HFFc6 (cell line): ENCODE measurements at places on chromosomes 3 and 15.

DNA sequence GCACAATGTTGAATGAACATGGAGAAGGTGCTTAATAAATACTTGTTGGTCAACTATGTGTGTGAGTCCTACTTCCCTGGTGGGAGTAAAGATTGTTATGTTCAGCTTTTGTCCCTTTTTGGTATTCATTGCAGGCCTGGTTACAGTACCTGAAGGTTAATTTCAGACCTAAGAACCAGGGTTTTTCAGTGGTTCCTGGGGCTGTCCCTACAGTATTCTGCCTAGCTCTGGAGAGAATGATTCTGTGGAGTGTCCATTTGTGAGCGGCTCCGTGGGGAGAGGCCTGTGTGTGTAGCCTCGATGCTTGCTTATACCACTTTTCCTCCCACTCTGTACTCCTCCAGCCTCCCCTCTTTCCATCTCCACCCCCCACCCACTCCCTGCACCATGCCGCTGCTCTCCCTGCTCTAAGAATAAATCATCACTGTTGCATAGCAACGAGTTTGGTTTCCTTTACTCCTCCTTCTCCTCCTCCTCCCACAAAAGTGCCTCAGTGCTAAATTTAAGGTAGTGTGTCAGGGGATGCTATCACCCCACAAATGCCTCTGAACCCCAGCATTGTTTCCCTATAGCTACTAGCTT lies 150.6 kb upstream of the ROPN1 start:
- no peak overlapping the region for H3K4me3 ChIP-seq
- DNase-seq, result no peak
- peaks cover 22% of the 10 kb centered on the region for H3K27me3 ChIP-seq
- H3K27ac ChIP-seq, result no peak overlapping the region
- no peaks in the 10 kb centered on the region for H3K4me1 ChIP-seq

- peaks cover 30% of the 10 kb centered on the region for H3K36me3 ChIP-seq
- DNase-seq, result no peak
- H3K27me3 ChIP-seq, result 0 out of 2 replicates have a peak, but pooled peaks cover 3% of the 10 kb centered on the region
Observed at GRCh38 chr3:136146981-136147729, 49.0 kb downstream of the MSL2 start.

GRCh38 chr15:52787549-52788098 lies 2.5 kb downstream of the ONECUT1 start:
- H3K36me3 ChIP-seq, result no peaks in the 10 kb centered on the region
- H3K27me3 ChIP-seq, result peaks cover 73% of the 10 kb centered on the region
- no peak for DNase-seq
- H3K27ac ChIP-seq, result no peak overlapping the region

GRCh38 chr3:138879541-138880380 lies 45.0 kb upstream of the PIK3CB start:
- H3K4me3 ChIP-seq, result no peak overlapping the region
- H3K36me3 ChIP-seq, result 0 out of 2 replicates have a peak, but pooled peaks cover 9% of the 10 kb centered on the region
- H3K4me1 ChIP-seq, result no peaks in the 10 kb centered on the region; the same call in 1 of the 2 replicates
- DNase-seq, result no peak
- no peaks in the 10 kb centered on the region for H3K27me3 ChIP-seq

DNA sequence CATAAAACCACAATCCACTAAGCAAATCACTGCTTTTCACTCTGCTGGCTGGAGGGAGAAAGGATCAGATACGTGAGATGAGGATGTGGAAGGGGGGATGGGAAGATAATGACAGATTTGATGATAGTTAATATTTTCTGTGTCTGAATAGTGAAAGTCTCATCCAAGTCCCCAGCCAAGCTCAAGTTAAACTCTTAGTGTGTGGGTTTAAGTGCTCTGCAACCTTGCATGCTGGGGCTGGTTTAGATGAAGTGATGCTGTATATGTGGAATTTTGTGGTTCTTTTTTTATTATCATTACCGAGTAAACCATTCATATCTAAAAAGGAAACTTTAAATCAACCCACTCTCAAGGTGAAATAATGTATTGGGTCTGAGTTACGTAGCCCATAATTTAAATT lies 111.0 kb downstream of the TPRG1 start:
- no peaks in the 10 kb centered on the region for H3K36me3 ChIP-seq
- H3K4me3 ChIP-seq, result no peak overlapping the region
- H3K4me1 ChIP-seq, result no peaks in the 10 kb centered on the region; the same call in 1 of the 2 replicates
- peaks cover 4% of the 10 kb centered on the region; the same call in 1 of the 2 replicates for H3K27me3 ChIP-seq

DNA sequence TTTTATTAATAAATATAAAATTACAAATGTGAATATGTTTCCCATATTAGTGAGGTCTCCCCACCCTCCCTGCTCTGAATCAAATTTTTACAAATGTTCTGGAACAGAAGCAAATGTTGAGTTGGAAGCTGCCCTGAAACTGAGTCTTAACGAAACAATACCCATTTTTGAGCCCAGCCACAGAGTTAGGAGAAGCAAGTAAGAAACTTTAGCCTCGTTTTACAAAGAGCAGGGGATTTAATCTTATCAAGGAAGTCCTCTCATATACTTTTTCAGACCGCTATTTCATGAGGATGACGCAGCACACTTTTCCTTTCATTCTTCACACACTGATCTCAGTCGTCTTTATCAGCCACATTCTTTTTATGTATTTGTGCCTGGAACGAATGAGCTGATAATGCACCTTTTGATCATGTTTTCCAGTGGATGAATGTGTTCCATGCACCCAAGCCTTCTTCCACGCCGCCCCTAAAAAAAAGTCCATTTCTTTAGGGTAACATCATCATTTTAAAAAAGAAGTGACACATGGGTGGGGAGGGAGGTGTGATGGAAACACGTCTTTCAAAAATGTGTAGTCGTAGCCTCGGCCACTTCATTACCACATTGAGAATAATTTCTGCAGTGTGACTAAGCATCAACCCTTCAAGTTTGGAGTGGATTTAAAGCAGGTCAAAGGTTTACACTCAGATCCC lies 48.1 kb downstream of the SETMAR start:
- DNase-seq, result peak; percentile 1
- H3K27ac ChIP-seq, result peak overlapping the region; percentile 8; the same call in 1 of the 2 replicates
- peaks cover 27% of the 10 kb centered on the region for H3K4me1 ChIP-seq
- H3K27me3 ChIP-seq, result 0 out of 2 replicates have a peak, but pooled peaks cover 2% of the 10 kb centered on the region

DNA sequence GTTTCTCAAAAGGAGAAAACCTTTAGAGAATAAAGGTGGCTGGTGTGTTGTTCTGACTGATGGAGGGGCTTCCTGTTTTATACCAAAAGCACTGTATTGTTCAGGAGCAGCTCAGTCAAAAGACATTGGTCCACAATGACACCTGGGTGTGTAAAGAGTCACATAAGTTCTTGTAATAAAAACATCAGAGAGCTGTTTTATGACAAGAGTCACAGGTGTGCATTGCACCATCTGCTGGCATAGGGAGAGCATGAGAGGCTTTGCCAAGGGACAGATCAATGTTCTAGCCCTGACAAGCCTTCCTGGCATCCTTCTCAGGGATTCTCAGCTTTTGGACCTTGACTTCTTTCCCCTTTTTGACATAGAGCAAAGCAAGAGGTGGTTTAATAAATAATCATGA lies 20.4 kb downstream of the ARPP21 start:
- no peak overlapping the region for H3K27ac ChIP-seq
- no peaks in the 10 kb centered on the region for H3K36me3 ChIP-seq

DNA sequence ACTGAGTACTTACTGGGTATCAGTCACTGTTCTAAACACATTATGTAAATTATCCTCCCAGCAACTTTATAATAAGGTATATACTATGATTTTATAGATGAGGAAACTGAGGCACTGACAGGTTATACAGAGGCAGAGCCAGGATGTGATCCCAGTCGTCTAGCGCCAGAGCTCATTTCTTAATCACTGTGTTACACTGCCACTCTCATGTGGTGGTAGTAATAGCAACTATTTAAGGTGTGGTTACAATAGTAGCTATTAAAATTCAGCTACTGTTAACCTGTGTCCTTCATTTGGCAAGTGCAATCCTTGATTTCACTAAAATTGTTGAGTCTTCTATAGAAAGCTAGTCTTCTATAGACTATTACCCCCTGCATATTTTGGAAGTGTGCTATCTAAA lies 43.1 kb upstream of the TRPC1 start:
- no peaks in the 10 kb centered on the region for H3K36me3 ChIP-seq
- no peak for DNase-seq
- no peak overlapping the region for H3K27ac ChIP-seq
- H3K4me1 ChIP-seq, result no peaks in the 10 kb centered on the region

DNA sequence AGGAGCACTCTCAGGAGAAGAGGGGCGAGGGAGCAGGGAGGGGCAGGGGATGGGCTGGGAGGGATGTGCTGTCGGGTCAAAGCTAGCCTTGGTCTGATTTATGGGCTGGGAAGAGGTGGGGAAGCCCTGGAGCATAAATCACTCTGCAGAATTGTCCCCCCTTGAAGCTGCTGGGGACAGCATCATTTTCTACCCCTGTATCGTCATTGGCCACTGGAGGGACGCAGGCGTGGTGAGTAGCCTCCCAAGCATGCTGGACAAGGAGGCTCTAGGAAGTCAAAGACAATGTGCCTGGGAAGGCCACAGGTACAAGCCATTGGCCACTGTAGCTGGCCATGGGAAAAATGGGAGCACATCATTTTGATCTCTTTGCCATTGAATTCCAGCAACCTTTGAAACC lies 175.5 kb upstream of the CTDSPL start:
- no peaks in the 10 kb centered on the region for H3K27me3 ChIP-seq
- H3K27ac ChIP-seq, result no peak overlapping the region
- H3K4me1 ChIP-seq, result no peaks in the 10 kb centered on the region
- no peak overlapping the region for H3K4me3 ChIP-seq

GRCh38 chr3:36606871-36607765 lies 157.2 kb downstream of the DCLK3 start:
- H3K27ac ChIP-seq, result no peak overlapping the region
- no peaks in the 10 kb centered on the region for H3K4me1 ChIP-seq
- no peaks in the 10 kb centered on the region; the same call in 1 of the 2 replicates for H3K27me3 ChIP-seq
- no peaks in the 10 kb centered on the region for H3K36me3 ChIP-seq
- DNase-seq, result no peak

- no peaks in the 10 kb centered on the region; the same call in 1 of the 2 replicates for H3K27me3 ChIP-seq
- no peaks in the 10 kb centered on the region for H3K36me3 ChIP-seq
- H3K4me3 ChIP-seq, result no peak overlapping the region
- H3K27ac ChIP-seq, result no peak overlapping the region
- DNase-seq, result no peak
- H3K4me1 ChIP-seq, result peaks cover 35% of the 10 kb centered on the region
Observed at GRCh38 chr3:15382405-15382923, 44.9 kb downstream of the METTL6 start.

GRCh38 chr3:41350441-41350840 lies 151.1 kb downstream of the CTNNB1 start:
- H3K4me1 ChIP-seq, result peaks cover 23% of the 10 kb centered on the region
- 0 out of 2 replicates have a peak, but pooled peaks cover 3% of the 10 kb centered on the region for H3K27me3 ChIP-seq
- H3K4me3 ChIP-seq, result no peak overlapping the region

- peaks cover 4% of the 10 kb centered on the region for H3K27me3 ChIP-seq
- no peak for DNase-seq
Observed at GRCh38 chr3:37029516-37030163, 36.3 kb downstream of the MLH1 start.

DNA sequence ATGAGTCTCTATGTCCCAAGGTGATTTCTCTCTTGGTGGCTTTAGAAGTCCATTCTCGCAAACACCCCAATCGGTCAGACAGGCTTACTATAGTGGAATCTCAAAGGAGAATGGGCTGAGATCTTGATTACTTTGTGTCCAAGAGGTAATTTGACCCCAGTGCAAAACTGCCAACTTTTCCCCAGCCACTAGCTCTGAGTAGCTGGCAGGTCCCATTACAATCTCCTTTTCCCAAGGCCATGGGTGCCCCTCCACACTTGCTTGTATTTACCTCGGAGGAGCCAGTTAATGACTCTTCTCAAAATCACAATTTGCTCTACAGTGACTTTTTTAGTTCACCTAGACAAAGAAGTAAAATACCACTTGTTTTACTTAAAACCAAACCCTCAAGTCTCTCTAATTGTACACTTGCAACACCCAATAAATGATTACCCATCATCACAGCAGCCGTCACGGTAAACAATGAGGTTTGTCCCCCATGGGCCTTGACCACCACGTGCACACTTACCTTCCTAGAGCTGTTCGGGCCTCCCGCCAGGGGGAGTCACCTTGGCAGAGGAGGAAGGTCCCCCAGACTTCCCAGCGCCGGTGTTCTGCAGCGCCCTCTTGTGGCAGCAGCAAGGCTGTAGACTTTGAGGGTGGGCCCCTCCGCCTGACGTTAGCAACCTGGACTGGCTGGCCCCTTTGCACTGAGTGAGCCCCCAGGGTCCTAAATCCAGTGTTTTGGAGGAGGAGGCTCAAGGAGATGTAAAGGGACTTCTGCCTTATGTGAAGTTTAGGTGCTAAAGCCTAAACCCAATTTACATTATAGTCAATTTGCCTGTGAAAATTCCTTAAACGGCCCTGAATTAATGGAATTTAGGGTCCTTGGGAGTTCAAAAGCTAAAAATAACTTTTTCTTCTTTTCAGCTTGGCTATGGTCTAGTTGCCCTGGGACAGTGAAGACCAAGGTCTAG lies 18.7 kb upstream of the HDAC11 start:
- peaks cover 30% of the 10 kb centered on the region for H3K27me3 ChIP-seq
- no peaks in the 10 kb centered on the region for H3K4me1 ChIP-seq
- no peak overlapping the region for H3K4me3 ChIP-seq
- H3K27ac ChIP-seq, result no peak overlapping the region
- no peaks in the 10 kb centered on the region for H3K36me3 ChIP-seq

DNA sequence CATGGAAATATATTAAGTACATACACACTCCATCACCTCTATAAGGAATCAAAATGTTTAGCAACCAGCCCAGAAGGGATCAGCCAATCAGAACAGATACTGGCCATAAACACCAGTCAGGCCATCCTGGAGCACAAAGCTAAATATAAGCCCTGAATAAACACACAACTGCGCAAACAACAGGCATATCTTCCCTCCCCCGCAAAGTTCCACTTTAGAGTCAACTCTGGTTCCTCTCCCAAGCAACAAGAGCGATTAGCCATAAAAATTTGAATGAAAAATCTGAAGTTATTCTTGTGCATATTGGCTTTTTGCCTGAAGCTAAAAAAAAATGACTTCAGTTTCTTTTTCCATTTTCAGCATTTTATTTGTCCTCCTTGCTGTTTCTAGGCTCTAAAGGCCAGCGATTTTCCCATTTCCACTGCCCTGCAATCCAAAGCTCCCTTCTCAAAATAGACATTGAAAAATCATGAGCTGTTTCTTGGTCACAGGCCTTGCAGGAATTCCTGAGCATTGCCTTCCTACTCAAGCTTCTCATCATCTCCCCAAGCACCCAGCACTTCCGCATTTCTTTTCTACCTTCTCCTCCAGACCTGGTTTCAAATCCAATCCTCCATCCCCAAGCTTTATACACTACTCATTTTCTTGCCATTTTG lies 247.9 kb downstream of the ZMAT3 start:
- no peak overlapping the region for H3K27ac ChIP-seq
- no peak for DNase-seq
- H3K4me1 ChIP-seq, result no peaks in the 10 kb centered on the region
- H3K36me3 ChIP-seq, result no peaks in the 10 kb centered on the region
- no peaks in the 10 kb centered on the region for H3K27me3 ChIP-seq
- H3K4me3 ChIP-seq, result no peak overlapping the region

DNA sequence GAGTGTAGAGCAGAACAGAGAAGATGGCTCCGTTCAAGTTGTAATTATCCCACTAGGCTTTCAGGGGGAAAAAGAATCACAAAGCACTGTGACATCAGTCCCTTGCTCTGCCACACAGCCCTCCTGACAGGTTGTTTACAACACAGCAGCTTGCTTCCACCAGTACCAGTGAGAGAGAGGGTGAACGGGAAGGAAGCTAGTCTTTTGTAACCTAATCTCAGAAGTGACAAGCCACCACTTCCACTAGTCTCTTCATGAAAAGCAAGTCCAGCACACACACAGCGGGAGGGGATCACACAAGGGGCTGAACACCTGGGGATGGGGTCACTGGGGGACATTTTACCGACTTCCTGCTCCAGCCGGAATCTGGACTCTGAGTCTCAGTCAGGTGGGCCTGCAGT lies 86.3 kb downstream of the FAM81A start:
- no peak for DNase-seq
- no peaks in the 10 kb centered on the region for H3K36me3 ChIP-seq
- H3K4me1 ChIP-seq, result peaks cover 6% of the 10 kb centered on the region; the same call in 1 of the 2 replicates
- no peak overlapping the region for H3K4me3 ChIP-seq
- peaks cover 6% of the 10 kb centered on the region for H3K27me3 ChIP-seq
- H3K27ac ChIP-seq, result no peak overlapping the region
